Thymus (tissue), 14 donors: ENCODE measurements at places on chromosomes 11 and 22. TPM values are rescaled to one million over a fixed set of nuclear protein-coding genes. Genes with fewer than 3 reads are reported as not detected.

Gene VPREB1
- polyA plus RNA-seq: 5.1 TPM

- no peak for DNase-seq
Observed at GRCh38 chr11:110892741-110893285, 180.6 kb upstream of the ARHGAP20 start.

GRCh38 chr22:46738647-46739093, 618 bp upstream of the CERK start:
- no peak for DNase-seq

DNA sequence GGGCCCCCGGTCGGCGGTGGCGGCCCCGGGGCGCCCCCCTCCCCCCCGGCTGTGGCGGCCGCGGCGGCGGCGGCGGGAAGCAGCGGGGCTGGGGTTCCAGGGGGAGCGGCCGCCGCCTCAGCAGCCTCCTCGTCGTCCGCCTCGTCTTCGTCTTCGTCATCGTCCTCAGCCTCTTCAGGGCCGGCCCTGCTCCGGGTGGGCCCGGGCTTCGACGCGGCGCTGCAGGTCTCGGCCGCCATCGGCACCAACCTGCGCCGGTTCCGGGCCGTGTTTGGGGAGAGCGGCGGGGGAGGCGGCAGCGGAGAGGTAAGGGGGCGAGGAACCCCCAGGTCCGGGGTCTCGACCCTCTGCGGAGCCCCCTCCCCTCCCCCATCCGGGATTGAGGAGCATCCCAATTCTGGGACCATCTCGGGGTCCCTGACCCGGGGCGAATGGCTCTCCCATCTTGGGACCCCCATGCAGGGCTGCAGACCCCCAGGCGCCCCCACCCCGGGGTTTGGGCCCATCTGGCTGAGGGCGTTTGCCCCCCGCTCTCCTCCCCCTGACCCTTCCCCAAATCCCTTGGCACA, 431 bp downstream of the KMT2A start:
- no peak for DNase-seq

Gene NCAM1
- polyA plus RNA-seq: 0.68 TPM

DNA sequence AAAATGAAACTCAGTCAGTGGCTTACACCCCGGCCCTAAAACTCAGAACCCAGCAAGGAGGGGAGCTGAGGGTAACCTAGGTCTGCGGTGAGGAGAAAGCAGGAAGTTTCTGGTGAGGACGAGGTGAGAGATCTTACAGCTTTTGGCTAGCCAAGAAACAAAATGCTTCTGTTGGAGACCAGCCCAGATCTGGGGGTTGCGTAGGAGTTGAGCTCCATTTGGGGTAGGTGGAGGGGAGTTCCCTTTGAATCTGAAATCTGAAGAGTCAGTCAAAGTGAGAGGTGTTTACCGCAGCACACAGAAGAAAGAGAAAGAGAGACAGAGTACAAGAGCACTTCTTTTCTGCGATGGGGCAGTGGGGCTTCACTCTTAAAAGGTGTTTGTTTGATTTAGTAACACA, 29.6 kb downstream of the EHF start:
- DNase-seq: peak; percentile 20

Gene TYR
- polyA plus RNA-seq: 0.02 TPM

GRCh38 chr22:33271390-33272161, 213.4 kb upstream of the SYN3 start:
- no peak for DNase-seq

DNA sequence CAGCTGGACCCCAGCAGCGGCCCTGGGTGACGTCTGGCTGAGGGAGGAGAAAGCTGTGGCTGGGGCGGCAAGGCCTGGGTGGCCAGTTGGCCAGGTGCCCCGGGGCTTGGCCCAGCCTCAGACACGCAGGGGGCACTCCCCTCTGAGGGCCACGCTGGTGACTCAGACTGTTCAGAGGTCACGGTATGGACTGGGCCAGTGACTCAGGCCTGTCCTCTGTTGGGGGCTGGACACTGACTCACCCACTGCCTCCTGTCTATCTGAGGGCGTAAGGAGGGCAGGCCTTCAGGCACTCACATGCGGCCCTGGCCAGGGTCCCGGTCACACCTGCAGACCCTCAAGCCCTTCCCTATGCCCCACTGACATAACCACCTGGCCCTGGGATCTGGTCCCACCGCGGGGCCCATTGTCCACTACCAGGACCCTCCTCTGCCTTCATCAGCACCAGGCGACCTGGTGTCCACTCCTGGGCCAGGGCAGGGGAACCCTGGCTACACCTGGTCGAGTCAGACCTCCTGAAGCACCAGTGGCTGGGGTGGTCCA, 3.7 kb upstream of the MUC5AC start:
- DNase-seq: no peak

DNA sequence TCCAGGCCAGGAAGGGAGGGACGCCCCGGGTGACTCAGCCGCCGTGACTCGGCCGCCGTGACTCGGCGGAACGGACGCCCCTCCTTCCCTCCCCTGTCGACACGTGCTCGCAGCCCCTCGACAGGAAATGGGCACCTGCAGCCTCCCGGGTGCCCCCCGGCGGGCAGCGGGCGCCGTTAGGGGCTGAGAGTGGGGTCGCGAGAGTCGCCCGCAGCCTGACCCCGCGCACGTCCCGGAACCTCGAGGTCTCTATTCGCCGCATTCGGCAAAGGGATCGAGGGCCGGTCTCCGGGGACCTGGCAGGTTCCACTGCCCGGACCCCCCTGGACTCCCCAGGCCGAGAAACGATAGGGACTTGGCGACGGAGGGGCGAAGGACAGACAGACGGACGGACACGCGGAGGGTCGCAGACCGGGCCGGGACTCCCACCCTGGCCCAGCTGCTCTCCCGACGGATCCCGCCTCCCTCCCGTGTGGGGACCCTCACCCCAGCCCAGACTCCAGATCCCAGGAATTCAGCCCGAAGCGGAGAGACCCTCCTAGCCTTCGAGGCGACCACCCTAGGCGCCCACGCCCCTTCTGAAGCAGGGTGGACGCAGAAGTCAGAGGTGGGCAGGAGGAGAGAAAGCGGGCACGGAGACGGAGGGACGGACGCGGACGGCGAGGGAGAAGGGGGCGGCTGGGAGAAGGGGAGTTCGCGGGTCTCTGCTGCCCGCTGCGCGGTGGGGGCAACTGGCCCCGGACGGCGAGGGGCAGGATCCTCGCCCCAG, 648 bp downstream of the FOSL1 start:
- DNase-seq: no peak

Gene STT3A
- 37.7 TPM for polyA plus RNA-seq

GRCh38 chr11:14821031-14821430, 71.0 kb downstream of the CYP2R1 start:
- no peak for DNase-seq

GRCh38 chr11:97772705-97773104, 1248.0 kb upstream of the CNTN5 start:
- DNase-seq: no peak

DNA sequence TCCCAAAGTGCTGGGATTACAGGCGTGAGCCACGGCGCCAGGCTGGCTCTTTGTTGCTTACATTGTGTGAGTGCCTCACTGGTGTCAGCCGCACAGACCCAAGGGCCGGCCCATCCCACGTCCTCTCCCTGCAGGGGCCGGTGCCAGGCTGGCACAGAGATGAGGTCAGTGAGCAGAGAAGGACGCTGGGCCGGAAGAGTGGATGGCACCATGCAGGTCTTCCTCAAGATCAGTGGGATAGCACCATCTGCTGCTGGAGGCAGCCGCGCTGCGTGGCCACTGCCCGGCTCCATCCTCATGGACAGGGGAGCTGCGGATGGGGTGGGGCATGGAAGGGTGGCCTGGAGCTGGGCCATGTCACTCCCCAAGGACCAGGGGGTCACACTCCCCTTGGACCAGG, 22.0 kb upstream of the FGF4 start:
- no peak for DNase-seq

DNA sequence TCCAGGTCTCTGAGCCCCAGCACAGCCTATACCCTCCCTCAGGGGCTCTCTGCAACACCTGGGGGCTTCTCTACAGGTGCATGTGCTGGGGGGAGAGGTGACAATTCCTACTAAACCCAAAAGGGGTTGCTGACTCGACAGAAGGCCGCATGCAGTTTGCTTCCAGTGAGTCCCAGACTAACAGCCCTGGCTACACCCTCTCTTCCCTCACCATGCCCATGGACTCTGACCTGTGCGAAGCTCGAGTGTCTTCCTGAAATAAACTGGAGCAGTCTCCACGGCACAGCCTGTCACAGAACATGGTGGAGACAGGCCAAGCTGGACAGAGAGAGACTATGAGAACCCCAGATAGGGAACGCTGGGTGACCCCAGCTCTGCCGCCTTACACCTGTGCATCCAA, 16.6 kb downstream of the PLEKHA7 start:
- no peak for DNase-seq

GRCh38 chr11:250740-251299, 14.0 kb downstream of the PSMD13 start:
- DNase-seq: peak; percentile 52

GRCh38 chr11:70246196-70246595, 24.3 kb upstream of the PPFIA1 start:
- DNase-seq: no peak

DNA sequence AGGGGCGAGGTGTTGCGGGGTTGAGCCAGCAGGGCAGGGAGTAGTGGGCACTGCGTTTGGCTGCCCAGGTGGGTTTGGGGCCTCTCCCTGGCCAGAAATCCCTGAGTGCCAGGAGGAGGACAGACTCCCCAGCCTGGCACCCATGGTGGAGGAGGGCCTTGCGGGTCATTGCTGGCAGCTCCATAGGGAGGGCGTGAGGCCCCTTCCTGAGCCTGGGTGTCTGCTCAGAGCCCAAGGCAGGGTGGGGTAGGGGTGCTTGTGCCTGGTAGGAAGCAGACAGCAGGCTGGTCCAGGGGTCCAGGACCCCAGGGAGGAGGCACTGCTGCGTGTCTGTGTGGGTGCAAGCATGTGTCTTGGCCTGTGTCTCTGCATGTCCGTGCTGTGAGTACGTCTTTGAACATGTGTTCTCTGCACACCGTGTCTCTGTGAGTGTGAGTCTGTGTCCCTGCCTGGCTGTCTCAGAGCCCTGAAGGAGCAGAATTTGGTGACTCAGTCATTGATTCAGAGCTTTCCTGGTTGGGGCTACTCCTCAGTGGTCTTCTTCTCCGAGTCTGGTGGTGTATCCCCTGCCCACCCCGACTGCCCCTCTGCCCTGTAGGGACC, 3.9 kb downstream of the TSPAN4 start:
- DNase-seq: no peak

- no peak for DNase-seq
Observed at GRCh38 chr22:31038686-31039085, 42.4 kb upstream of the SMTN start.

Gene MMP10
- 23.8 TPM for polyA plus RNA-seq

GRCh38 chr11:32279672-32280071, 155.7 kb downstream of the WT1 start:
- no peak for DNase-seq

DNA sequence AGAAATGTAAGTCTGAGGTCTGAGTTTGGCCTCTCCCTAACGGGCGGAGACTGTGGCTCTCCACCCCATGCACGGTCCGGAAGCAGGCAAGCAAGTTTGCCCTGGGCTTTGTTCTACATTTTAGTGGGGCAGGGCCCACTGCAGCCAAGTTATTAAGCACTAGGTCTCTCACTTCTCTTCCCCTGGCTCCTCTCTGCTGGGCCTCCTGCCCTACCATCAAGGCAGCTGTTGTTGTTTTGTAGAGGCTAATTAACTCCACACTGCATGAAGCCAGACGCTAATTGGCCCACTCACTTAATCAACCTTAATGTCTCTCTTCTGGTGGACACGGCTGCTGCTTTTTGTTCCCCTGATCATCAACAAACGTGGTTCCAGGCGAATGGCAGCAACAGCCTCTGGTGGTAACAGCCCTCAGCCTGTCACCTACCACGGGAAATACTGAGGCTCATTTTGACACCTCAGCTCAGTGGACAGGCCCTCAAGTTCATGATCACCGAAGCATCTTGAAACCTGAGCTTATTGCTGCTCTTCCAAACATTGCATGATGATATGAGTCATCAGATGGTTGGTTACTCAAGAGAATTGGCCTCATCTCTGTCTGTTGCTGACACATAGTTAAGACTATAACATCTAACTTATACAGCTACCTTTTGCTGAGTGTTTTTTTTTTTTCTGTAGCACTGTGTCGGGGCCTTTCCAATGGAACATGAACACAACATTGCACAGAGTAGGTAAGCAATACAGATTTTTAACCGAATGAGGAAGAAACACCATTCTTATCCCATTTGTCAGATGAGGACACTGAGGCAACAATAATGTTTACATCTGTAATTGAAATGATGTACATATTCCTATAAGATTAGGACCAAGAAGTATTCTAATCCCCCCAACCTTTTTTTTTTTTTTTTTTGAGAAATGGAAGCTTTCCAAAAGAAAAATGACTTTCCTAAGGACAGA, 20.8 kb upstream of the LMO2 start:
- DNase-seq: no peak

Gene DRICH1
- 1.4 TPM for polyA plus RNA-seq

Gene SLC1A2
- 0.71 TPM for polyA plus RNA-seq

DNA sequence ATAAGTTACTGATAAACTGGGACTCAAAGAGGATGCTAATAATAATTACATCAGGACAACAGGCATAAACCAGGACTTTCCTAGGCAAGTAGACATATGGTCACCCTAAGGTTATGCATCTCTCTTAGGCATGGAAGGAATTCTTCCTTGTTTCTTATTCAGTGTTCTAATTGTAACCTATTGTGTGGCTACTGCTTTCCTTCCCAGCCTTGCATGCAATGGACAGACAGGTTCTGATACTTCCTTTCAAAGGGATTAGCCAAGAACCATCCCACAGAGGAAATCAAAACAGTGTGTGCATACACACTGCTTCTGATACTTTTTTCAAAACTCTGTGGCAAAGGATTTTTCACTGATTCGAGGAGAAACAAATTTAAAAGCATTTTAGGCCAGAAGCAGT, 48.3 kb downstream of the RRAS2 start:
- no peak for DNase-seq

DNA sequence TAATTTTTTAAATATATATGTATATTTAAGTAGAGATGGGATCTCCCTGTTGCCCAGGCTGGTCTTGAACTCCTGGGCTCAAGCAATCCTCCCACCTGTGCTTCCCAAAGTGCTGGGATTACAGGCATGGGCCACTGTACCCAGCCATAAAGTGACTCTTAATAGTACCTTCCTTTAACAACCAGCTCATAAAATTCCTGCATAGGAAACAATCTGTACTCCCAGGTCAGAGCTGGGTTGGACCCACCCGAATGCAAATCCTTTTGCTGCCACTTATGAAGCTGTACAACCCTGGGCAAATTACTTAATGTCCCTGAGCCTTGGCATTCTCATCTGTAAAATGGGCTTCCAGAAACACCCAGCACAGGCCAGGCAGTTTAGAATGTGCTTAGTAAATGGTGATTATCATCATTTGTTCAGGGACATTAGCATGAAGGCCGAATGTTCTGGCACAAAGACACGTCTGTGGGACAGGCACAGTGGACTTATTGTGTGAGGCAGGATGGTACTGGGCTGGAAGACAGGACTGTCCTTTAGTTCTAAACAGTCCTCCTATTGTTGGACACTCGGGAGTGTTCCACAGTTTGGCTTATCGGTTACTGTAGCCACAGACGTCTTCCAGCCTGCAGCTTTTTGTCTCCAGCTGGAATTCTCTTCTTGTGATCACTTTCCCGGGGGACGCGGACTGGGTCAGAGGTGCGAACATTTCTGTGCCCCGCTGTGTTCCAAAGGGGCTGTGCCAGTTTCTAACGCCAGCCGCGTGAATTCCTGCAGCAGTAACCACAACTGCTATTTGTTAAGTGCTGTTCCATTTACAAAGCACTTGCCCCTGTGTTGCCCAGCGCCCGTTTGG, 6.0 kb downstream of the PDXP start:
- no peak for DNase-seq
